Stimulated activated CD4-positive, alpha-beta T cell treated with anti-CD3 and anti-CD28 coated beads, Interleukin-4, amount 100 ng/mL, for 4 hours (primary cell): ENCODE measurements at places on chromosomes 1 and 21.

DNA sequence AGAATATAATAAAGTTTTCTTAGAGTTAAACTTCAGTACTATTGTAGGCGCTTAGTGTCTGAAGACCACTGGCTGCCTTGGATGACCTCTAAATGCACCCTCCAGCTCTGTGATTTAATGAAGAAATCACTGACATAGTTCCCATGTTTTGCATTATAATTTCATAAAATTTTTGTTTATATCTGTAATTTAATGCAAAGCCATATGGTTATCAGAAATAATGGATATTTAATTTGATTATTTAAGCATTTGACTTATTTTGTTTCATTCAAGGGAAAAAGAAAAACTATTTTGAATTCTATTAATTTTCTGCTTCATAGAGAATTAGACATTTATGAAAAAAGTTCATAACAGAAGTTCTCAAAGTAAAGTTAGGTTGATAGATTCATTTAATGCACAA lies 18.6 kb downstream of the CRB1 start:
- no peak for DNase-seq

DNA sequence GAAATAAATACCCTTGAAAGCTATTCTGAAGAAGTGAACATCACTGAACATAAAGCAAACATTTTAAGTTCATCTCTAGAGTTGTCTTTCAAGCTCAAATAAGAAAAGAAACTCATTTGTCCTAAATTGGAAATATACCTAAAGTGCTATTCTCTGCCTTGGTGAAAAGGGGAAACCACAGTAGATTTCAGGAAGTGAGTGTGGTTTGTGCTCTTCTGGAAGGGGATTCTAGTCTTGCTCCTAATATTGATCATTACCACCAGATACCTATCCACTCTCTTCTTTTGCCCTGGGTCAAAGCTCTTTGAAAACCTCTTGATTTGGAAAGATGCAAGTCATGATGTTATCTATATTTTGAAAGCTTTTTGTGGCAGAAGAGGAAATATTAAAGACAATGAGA lies 798.1 kb downstream of the ADGRL2 start:
- DNase-seq, result no peak

GRCh38 chr1:41799723-41800122 lies 119.0 kb downstream of the HIVEP3 start:
- DNase-seq, result no peak

- no peak for DNase-seq
Measured at GRCh38 chr1:106621853-106622252, 434.6 kb upstream of the PRMT6 start.

GRCh38 chr1:9195651-9196050 lies 38.9 kb upstream of the H6PD start:
- DNase-seq, result no peak

GRCh38 chr1:228737601-228738041 lies 2.3 kb downstream of the RHOU start:
- no peak for DNase-seq

DNA sequence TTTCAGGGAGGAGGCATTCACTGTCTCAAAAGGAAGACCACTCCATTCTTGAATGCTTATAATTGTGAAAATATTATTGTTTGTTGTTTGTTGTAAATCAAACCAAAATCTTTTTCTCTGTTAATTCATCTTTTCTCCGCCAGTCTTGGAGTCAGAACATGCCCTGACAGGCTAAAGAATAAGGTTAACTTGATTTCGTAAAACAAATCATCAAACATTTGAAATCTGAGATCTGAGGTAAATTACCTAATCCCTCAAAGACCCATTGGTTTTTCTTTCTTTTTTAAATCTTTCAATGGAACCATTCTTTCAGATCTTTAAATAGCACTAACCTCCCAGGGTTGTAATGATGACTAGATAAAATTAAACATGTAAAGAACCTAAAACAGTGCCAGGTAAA lies 430.1 kb upstream of the PTBP2 start:
- no peak for DNase-seq

DNA sequence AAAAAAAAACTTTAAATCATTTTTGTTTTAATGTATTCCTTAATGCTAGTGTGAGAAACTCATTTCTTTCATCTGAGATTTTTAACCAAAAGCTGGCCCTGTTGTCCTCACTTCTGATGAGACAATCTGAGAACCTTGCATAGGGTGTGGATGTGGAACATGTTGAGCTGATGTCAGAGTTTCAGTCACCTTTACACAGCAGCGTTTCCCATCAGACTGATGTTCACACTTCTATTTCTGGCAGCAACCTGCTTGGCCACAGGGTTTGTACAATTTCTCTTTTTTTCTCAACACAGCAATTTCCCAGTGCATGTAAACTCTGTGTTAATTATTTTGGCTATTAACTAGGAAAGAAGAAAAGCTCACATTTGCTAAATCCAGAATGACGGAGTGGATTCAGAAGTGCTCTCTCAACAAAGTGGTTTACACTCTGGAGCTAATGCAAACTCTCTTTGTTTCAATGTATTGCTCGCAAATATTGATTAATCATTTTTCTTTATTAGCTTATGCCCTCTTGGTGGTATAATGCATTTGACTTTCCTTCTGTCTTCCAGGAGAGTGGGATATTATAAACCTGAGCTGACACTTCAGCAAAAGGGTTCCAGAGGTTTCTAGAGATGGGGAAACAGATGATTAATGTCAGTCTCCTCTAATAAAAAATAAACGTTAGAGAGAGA lies 70.5 kb upstream of the HSPA13 start:
- no peak for DNase-seq

DNA sequence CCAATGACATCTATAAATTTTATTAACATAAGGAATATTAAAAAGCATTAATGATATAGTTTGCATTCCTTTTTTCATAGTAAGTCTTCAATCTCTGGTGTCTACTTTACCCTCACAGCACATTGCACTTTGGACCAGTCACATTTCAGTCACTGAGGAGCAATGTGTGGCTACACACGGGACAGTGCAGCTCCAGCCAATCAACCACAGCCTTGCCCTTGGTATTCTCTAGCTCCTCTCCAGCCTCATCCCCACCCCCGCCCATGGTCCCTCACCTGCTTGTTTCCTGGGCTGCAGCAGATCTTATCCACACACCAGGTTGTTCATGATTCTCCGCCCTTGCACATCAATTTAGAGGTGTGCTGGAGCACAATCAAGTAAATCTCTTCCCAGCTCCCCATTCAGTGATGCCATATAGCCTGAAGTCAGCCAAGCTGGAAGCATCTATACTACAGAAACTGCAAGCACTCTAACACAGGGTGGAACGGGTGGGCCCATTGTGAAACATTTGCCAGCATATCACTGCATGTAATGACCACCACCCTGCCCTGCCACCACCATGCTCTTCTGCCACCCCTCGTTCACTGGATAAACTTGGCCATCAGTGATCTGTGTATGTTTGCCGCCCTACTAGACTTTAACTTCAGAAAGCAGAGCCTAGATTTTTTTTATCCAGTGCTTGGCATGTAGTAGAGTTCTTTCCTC lies 93.0 kb upstream of the SLC44A3 start:
- DNase-seq, result no peak

DNA sequence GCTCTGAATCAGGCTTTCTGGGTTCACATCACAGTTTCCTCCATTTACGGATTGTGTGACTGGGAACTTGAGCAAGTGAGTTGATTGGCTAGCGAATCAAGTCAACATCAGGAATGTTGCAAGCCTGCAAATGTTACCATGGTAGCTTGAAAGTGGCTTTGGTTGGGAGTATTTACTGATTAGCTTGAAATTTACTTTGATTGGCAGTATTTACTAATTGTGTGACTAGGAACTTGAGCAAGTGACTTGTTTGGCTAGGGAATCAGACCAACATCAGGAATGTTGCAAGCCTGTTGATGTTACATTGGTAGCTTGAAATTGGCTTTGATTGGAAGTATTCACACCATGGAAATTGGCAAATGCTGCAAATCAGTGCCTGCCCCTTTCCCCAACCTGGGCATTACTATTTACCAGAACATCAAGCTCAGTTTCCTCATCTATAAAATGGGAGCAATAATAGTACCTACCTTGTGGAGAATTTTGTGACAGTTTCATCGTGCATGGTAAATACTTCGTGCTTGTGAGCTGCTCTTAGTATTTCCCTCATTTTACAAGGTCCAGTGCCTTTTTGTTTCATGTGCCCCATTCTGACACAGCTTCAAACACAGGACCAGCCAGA lies 23.1 kb upstream of the B3GALNT2 start:
- no peak for DNase-seq

DNA sequence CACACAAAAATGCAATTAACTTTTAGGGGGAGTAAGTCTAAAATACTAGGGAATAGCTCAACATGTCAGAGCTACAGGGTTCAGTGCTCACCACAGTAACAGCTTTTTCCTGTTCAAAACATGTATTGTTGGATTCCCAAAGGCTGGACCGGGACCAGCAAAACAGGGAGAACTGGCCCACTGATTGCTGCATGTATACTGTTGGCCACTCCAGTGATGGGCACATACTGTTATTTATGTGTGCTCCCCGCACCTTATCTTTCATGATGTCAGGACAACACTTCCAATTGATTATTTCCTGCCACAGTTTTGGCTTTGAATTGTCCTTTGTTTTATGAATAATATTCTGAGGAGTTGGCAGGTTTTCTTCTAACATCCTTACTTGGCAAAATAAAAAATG lies 50.7 kb downstream of the HMGB4 start:
- DNase-seq, result no peak

GRCh38 chr1:47921935-47922415 lies 75.2 kb downstream of the TRABD2B start:
- no peak for DNase-seq

DNA sequence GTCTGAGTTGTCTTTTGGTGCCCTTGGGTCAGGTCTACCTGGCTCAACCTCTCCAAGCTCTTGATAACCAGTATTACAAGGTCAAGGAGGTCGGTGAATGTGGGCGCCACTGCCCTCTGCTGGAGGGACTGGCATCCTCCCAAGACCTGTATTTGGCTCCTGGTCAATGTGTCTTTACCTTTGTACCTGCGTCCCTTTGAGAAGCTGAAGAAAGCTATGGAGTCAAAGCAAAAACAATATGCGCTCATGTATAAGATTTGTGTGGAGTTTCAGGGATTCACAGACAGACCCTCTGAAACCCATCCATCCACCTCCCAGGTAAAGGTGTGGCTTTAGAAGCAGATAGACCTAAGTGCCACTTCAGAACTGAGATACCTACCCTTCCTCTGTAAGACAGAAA lies 61.8 kb upstream of the NBL1 start:
- DNase-seq, result peak; percentile 68

DNA sequence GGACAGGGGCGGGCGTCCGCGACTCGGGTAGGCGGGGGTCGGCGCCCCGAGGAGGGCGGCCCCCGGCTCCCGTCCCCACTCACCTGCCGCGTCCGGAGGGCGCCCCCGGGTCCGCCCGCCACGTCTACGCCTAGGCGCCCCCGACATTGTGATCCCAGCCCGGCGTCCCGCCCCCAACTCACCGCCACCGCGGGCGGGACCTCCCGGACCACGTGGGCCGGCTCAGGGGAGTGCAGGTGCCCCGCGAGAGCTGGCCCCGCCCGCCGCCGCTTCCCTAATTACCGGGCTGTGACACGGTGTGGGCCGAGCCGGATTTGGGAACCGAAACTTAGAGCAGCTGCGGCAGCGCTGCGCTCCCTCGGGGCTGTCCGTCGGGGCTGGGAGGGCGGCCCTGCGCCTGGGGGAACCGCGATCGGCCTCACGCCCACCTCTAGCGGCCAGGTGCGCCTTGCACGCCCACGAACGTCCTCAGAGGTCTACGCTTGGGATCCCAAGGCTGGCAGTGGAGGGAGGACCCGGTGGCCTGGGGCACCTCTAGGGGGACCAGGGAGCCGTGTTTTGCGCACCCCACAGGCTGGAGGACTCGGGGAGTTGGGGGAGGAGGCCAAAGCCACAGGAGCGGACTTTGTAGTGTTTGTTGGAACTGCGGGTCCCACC lies 521 bp upstream of the NADK start:
- DNase-seq, result peak; percentile 84

- no peak for DNase-seq
Measured at GRCh38 chr1:236123563-236123962, 18.8 kb upstream of the GPR137B start.

DNA sequence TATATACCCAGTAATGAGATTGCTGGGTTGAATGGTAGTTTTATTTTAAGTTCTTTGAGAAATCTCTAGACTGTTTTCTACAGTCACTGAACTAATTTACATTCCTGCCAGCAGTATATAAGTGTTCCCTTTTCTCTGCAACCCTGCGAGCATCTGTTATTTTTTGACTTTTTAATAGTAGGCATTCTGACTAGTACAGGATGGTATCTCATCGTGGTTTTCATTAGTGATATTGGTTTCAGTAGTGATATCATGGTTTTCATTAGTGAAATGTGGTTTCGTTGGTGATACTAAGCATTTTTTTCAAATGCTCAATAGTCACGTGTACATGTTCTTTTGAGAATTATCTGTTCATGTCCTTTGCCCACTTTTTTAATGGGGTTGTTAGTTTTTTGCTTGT lies 316.8 kb downstream of the PTBP2 start:
- no peak for DNase-seq

DNA sequence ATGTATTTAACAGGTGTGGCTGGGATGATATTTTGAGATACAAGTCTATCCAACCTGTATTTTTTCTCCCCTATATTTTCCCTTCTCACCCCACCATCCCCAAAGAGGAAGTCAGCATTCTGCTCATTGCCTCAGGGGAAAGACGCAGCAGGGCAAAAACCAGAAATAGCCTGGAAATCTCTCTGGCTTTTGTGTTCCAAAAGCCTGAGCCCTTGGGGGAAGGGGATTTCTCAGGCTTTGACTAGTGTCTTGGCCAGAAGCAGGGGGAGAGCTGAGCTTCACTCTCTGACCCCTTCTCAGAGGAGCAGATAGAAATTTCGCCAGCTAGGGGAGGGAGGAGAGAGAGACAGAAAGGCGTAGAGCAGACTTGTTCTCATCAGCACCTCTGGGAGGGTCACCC lies 244.7 kb downstream of the RRAGC start:
- DNase-seq, result no peak

DNA sequence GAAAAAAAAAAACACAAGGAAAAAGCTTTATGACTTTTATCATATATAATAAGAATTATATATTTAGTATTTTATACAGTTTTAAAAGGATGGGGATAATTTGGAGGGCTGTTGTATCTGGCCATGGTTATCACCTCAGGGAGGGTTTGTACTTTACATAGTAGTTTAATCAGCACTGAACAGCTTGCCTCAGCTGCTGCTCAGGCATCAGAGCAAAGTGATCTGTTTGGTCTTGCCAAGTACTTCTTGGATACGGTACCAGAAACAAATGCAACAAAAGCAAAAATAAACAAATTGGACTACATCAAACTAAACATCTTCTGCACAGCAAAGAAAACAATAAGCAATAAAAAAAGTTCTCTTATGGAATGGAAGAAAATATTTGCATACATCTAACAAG lies 2.6 kb upstream of the SPTA1 start:
- DNase-seq, result no peak
